ENCODE measurements at places on chromosomes 6 and 20.

- DNase-seq, result no peak
These were observed 106.3 kb upstream of the NXT1 start for GRCh38 chr20:23244156-23244915.

DNA sequence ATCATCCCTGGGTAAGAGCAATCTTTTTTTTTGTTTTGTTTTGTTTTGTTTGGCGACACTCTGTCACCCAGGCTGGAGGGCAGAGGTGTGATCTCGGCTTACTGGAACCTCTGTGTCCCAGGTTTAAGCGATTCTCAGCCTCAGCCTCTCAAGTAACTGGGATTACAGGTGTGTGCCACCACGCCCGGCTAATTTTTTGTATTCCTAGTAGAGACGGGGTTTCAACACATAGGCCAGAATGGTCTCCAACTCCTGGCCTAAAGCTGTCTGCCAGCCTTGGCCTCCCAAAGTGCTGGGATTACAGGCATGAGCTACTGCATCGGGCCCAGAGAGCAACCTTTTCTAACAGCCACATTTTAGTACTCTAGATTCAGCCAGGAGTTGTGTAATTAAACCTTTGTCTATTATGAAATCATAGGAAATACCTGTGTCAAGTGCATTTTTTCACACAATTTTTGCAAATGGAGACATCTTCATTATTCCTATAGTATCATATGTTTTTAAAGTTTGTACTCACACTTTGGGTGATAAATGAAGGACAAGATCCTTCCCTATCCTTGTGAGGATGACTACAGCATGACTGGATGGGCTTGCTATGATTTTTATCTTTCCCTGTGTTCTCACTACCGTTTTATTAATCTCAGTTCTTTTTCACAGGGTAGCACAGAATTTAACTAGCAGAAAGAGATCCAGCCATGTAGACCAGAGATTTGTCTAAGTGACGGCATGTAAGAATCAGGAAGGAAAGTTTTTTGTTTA lies 82.6 kb downstream of the OR2B2 start:
- DNase-seq, result no peak

DNA sequence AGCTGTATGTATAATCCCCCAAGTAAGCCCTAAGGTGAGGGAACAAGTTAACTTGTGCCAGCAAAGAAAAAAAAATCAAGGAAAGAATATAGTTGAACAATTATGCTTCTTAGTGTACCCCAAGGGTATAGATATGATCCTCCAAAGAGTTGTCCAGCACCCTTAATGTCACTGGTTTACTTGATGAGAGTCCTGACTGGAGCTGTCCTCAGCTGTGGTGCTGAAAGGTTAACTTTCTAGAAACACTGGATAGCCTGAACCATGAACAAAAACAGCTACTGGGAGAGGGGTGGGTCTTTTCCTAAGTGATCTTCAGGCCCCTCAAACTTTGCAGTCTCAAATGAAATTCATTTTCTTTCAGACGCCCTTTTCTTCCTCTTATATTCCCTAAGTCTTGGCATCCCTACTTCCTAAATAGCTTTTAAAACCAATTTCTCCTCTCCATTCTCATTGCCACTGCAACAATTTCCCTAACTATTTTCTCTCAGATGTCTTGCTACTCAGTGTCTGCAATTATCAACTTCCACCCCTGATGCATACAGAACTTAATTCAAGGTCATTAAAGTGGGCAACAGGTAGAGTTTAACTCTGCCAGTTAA lies 83.5 kb upstream of the PROKR2 start:
- no peak for DNase-seq

GRCh38 chr6:30657454-30657853 lies 10.5 kb downstream of the C6orf136 start:
- no peak for DNase-seq

GRCh38 chr6:135254471-135254870 lies 73.4 kb downstream of the MYB start:
- DNase-seq, result no peak

DNA sequence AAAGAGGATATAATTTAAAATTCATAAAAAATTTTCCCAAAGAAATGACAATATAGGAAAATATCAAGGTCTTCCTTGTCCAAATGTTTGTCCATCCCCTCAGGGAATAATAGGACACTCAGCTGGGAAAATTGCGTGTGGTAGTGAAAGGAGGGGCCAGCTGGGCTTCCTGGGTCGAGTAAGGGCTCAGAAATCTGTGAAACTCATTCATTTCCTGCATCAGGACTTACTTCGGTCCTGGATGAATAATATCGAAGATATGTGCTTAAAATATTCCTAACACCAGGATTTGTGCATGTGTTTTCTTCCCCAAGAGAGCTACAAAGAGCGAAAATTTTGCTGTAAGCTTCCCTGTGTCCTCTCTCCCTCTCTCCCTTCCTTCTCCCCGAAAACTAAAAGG lies 118.2 kb upstream of the GJE1 start:
- DNase-seq, result no peak

- DNase-seq, result no peak
These were observed 153.2 kb downstream of the MAFB start for GRCh38 chr20:40535816-40536215.

GRCh38 chr6:121651420-121651819 lies 216.0 kb downstream of the GJA1 start:
- DNase-seq, result no peak

- DNase-seq, result no peak
These were observed 35.0 kb upstream of the SLC22A16 start for GRCh38 chr6:110511401-110511800.

GRCh38 chr6:286681-287488 lies 5.4 kb upstream of the DUSP22 start:
- no peak for DNase-seq

All from CD4-positive, alpha-beta T cell treated with Interleukin-1 beta for 1 hour (primary cell).